Posterior vena cava (tissue), 2 donors: ENCODE measurements at places on chromosomes 16 and 17.

DNA sequence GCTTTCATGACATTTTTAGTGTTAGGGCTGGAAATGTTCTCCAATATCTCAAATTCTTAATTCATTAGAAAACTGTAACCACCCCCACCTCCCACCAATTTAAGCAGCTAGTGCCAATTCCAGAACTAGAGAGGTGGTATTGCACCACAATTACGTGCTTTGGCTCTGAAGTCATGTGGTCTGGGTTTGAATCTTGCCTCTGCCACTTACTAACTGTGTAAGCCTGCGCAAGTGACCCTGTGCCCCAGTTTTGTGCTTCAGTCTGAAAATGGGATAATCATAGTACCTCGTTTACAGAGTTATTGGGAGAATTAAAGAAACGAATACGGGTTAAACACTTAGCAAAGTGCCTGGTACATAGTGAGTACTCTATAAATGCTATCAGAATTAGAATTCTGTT is 14.2 kb upstream of the MPHOSPH6 start:
- no peak for DNase-seq

GRCh38 chr16:19829844-19830692 is 54.6 kb downstream of the GPRC5B start:
- DNase-seq = no peak

- no peak for DNase-seq
Measured at GRCh38 chr16:64174327-64174726, 947.5 kb downstream of the CDH11 start.

- DNase-seq = no peak
Measured at GRCh38 chr16:50259334-50260205, 6.8 kb upstream of the ADCY7 start.

- DNase-seq = no peak
Measured at GRCh38 chr17:74197801-74198200, 5.7 kb upstream of the RPL38 start.

DNA sequence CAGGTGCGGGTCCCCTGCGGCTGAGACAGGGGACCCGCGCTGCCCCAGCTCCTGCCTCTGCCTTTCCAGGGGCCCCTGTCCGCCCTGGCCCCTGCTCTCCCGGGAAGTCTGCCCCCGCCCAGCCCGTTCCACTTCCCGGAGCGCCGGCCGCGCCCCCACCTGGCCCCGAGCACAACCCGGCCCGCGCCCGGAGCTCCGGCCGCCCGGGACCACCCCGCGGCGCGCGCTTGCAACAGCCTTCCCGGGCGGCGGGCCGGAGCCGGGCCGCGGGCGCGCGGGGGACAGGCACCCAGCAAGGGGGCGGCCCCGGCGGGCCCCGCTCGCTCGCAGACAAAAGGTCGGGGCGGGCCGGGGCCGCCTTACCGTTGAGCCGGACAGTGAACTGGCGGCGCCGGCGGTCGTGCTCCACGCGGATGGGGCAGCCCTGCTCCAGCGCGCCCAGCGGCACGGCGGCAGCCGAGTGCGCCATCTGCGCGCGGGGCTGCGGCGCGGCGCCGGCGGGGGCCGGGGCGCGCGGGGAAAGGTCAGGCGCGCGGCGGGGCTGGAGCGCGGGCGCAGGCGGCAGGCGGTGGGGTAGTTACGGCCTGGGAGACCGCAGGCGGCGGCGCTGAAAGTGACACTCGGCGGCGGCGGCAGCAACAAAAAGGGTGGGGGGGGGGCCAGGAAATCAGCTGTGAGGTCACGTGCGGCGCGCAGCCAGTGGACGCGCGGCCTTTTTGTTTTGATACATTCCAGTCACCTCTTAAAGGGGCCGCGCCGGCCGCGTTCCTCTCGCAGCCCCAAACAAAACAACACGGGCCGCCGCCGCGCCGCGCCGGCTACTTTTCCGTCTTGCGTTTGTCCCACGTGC is at the start of gene NATD1:
NATD1 (minus strand) TSS at position 615 of the 850 bp plus-strand sequence; CDS start at position 469, 146 bp downstream.
- peak; percentile 96 for DNase-seq

GRCh38 chr16:17691106-17691898 is 220.5 kb upstream of the XYLT1 start:
- DNase-seq = no peak

GRCh38 chr17:67542219-67543114 is 165.4 kb downstream of the PITPNC1 start:
- DNase-seq = no peak

GRCh38 chr17:76354747-76355310 is 1.1 kb upstream of the PRPSAP1 start:
- peak; percentile 41 for DNase-seq

DNA sequence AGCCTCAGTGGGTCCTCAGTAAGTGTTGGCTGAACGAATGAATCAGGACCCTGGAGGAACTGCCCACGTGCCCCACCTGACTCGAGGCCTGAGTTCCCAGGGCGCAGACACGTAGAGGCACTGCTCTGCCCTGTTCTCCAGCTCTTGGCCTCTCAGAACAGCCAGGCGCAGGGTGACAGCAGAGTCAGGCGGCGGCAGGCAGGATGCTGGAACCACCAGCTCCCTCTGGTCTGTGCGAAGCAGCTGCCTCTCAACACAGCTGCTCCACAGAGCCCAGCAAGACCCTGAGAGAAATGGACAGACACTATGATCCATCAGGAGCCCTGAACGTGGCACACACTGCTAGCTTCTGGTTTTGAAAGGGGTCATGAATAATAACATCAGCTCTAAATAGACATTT is 53.1 kb upstream of the BCO1 start:
- no peak for DNase-seq

- peak; percentile 91 for DNase-seq
Measured at GRCh38 chr16:87581857-87582215, 20.5 kb upstream of the JPH3 start.

DNA sequence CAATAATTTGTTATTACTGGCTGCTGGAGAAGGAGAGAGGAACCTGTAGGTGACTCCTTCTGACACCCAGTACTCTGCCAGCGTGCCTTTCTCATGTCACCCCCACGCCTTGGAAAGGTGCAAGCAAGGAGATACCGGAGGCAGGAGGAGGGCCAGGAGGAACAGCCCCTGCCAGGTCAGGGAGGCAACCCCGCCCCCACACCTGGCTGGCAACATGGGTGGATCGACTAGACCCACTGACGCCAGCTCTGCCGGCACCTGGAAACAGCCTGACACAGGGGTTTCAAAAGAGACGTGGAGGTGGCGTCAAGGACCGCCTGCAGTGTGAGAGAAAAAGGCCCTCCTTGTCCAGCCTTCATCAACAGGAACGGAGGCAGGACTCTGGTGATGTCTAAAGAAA is 62.3 kb downstream of the CYB5B start:
- no peak for DNase-seq

DNA sequence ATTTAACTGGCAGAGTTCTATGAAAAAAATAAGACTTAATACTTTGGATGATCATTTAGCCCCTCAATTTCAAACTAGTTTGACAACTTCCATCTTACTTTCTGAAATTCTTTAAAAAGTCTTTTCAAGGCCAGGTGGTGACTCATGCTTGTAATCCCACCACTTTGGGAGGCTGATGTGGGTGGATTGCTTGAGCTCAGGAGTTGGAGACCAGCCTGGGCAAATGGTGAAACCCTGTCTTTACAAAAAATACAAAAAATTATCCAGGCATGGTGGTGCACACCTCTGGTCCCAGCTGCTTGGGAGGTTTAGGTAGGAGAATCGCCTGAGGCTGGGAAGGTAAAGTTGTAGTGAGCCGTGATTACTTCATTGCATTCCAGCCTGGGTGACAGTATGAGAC is 154.4 kb downstream of the TANC2 start:
- no peak for DNase-seq

DNA sequence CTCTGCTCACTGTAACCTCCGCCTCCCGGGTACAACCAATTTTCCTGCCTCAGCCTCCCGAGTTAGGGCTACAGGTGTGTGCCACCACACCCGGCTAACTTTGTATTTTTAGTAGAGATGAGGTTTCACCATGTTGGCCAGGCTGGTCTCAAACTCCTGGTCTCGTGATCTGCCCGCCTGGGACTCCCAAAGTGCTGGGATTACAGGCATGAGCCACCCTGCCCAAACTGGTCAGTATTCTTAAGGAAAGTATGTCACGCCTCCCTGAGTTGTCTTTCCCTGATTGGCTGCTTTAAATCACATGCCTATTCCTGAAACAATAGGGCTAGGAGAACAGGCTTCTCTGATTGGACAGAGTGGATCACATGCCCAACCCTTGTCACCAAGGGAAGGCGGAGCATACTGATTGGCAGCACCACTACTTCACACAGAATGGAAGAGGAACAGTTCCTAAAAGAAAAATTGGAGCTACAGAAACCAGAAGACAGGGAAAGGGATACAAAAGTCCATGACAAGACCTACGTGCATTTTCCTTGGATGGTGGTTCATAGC is 17.6 kb upstream of the CYB5B start:
- DNase-seq = no peak

DNA sequence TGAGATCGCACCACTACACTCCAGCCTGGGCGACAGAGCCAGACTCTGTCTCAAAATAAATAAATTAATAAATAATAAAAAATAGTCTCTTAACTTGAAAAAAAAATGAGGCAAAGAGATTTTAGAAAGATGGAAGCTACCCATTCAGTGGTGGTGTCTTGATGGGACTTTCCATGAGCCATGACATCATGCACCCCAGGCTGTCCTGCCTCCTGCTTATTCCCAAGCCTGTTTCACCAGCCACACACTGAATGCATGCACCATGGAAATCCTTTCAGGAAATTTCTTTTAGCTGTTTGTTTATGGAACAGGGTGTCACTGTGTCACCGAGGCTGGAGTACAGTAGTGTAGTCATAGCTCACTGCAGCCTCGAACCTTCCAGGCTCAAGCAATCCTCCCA is 8.9 kb upstream of the DLX3 start:
- no peak for DNase-seq
